ENCODE measurements at places on chromosomes 2 and 18.

GRCh38 chr2:29780906-29781305 lies 140.5 kb downstream of the ALK start:
- DNase-seq, result no peak

GRCh38 chr2:161975062-161975812 lies 98.8 kb downstream of the DPP4 start:
- DNase-seq, result no peak

GRCh38 chr18:57802213-57803102 lies 657 bp downstream of the ATP8B1 start:
- no peak for DNase-seq

GRCh38 chr18:5389356-5389755 lies 93.8 kb upstream of the ZBTB14 start:
- peak; percentile 84 for DNase-seq

- DNase-seq, result peak; percentile 86
Measured at GRCh38 chr2:40554665-40555294, 102.9 kb upstream of the SLC8A1 start.

- no peak for DNase-seq
Measured at GRCh38 chr18:62954366-62954765, 239.0 kb downstream of the PHLPP1 start.

DNA sequence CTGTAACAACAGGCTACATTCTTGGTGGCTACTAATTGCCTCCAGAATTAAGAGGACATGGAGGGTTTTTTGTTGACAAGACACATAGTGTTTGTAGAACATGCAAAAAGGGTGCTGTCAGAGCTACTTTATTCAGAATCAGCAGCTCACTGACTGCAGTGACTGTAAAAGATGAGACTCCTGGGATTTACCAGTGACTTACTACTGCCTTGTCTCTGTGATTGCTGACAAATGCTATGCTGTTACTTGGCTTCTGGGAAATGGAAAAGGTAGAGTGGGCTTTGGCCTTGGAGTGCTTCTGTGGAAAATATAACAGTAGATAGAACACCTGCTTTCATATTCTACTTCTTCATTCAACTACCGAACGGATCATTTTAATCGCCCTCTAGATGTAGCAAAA lies 47.8 kb downstream of the GREB1L start:
- DNase-seq, result no peak

Measured in testis (tissue), 5 donors.